A673 (cell line): ENCODE measurements at places on chromosomes 3 and 15. TPM values are rescaled to one million over a fixed set of nuclear protein-coding genes. Genes with fewer than 3 reads are reported as not detected.

DNA sequence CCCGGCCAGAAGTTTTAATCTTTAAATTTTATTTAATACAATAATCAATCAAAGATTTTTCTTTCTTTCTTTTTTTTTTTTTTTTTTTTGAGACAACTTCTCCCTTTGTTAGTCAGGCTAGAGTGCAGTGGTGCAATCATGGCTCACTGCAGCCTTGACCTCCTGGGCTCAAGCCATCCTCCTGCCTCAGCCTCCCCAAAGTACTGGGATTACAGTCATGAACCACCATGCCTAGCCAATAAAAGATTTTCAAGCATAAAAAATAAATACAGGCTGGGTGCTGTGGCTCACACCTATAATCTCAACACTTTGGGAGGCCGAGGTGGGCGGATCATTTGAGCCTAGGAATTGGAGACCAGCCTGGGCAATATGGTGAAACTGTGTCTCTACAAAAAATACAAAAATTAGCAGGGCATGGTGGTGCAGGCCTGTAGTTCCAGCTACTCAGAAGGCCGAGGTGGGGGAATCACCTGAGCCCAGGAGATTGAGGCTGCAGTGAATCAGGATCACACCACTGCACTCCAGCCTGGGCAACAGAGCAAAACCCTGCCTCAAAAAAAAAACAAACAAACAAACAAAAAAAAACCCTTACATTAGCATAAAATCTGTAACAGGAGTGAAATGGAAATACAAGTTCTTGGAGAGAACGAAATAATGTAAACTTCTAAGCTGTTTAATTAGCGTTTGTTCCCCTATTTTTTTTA lies 29.1 kb upstream of the SRP14 start:
- no peak for DNase-seq

GRCh38 chr15:70038730-70039392 lies 58.9 kb downstream of the TLE3 start:
- no peak for DNase-seq

USP3 gene
- total RNA-seq: 65.3 and 76.7 TPM in 2 replicates

EXD1 gene
- total RNA-seq: not detected in 2 replicates

GRCh38 chr15:85673326-85673725 lies 121.4 kb downstream of the KLHL25 start:
- no peak for DNase-seq

CD276 gene
- total RNA-seq: 71.4 and 74.6 TPM in 2 replicates

- DNase-seq: no peak
Measured at GRCh38 chr3:185928496-185928895, 9.3 kb downstream of the TRA2B start.

LRTM1 gene
- total RNA-seq: not detected in 2 replicates

DNA sequence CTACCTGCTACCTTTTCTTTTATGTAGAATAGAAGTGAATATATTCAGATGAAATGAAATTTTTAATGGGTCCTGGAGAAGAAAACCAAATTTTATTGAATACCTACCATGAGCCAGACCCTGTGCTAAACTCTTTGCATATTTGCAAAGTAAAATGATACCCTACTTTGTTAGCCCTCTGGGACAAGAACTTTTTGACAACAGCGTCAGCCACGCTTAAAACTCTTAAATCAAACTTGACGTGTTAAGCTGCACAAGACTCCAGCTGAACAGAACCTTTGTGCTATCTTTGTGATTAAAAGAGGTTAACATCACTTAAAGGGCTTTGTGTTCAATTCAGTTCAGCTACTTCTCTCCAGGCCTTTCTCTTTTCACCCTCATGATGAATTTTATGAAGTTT lies 316.5 kb downstream of the MEX3B start:
- DNase-seq: no peak

- DNase-seq: no peak
Measured at GRCh38 chr3:40208251-40208650, 101.3 kb upstream of the EIF1B start.

GRCh38 chr3:141608438-141608837 lies 121.6 kb downstream of the RASA2 start:
- DNase-seq: no peak

ADGRG7 gene
- 2.4 and 2.7 TPM in 2 replicates for total RNA-seq

DNA sequence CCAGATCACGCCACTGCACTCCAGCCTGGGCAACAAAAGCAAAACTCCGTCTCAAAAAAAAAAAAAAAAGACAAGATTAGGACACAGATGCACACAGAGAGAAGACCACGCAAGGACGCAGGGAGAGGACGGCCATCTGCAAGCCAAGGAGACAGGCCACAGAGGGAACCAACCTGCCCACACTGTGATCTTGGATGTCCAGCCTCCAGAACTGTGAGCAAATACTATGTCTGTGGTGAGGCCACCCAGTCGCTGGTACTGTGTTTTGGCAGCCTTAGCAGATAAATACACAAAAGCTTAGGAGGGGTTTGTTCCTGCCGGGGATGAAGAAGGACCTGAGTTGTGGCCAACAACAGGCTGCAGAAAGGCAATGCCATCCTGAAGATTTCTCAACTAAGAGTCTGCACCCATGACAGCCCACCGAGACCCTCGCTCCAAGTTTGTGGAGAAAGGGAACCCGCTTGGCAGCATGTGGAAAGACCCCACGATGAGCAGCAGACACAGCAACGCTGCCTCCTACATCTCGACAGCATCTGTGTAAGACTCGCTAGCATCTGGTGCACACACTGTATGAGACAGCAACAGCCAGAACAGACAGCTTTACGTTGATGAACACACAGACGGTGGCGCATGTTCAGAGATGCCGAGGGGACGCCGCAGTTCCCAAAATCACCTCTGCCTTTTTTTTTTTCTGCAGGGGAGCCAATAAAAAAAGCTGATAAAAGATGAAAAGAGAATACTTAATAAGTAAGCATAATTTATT lies 13.7 kb downstream of the CYFIP1 start:
- DNase-seq: no peak

ARNT2 gene
- 1.4 and 2.1 TPM in 2 replicates for total RNA-seq

DNA sequence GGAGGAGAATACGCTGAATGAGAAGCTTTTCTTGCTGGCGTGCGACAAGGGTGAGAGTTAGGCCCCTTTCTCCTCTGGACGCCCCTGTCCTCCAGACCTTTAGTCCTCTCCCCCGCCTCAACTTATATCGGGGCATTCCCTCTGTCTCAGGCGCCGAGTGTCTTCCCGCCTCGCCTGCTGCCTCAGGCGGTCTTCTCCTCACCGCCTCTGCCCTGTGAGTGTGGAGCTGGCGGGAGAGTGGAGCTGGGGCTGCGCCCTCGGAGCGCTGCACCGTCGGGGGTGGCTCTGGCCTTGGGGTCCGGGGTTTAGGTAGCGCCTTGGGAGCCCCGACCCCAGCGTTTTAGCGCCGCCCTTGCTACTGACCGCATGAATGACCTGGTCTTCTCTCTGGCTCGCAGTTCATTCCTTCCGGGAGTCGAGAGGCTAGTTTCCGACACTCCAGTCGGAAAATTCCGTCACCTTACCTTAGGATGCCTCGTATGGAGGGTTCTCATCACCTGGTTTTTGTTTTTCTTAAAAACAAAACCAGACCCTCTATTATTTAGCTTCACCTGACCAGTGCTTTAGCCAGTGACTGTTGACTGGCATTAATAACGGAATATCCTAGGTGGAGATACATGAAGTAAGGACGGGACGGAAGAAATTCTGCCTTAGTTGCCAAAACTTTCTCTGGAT lies 985 bp downstream of the TRPC1 start:
- peak; percentile 21 for DNase-seq

DNA sequence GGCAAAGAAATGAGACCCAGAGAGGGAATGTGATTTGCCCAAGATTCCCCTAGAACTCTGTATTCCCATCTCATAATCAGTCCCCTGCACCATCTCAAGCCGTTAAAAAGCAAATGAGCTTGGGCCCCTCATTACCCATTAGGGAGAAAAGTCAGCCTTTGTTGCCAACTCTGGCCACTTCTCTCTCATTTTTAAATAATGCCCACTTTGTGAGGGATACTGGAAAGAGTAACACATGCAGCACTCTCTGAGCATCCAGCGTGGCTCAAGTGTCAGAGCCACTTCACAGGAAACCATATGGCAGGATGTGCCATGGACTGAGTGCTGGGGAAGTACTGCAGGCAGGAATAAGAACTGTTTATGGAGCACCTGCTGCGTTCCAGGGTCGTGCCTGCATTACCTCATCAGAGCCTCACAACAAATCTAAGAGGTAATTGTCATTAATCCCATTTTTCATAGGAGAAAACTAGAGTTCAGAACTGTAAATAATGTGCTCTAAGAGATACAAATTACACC lies 49.8 kb upstream of the SLC6A1 start:
- DNase-seq: no peak

PAQR9 gene
- total RNA-seq: 0.19 and 0.28 TPM in 2 replicates

GRCh38 chr15:63050731-63051155 lies 8.2 kb downstream of the TPM1 start:
- DNase-seq: no peak

- DNase-seq: no peak
Measured at GRCh38 chr15:87874896-87875711, 381.4 kb downstream of the NTRK3 start.

DNA sequence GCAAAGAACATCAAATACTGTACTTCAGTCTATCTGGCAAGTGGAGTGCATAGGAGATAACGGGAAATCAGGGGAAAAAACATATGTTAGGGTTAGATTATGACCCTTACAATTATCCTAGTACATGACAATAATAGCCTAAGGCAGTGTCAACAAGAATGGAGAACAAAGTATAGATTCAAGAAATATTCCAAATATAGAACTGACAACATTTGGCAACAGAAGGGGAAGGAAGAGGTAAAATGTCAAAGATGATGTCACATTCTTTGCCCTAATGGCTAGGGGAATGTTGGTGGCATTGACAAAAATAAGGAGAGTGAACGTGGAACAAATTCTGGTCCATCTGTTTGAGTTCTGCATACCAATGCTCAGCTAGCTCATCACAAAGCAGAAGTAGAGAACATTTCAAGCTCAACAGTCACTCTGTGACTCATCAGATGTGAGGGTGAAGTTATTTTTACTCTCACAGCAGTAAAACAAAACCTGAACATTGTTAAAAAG lies 15.5 kb upstream of the ATP8B4 start:
- DNase-seq: no peak

NANOGP8 gene
- total RNA-seq: not detected in 2 replicates

DNA sequence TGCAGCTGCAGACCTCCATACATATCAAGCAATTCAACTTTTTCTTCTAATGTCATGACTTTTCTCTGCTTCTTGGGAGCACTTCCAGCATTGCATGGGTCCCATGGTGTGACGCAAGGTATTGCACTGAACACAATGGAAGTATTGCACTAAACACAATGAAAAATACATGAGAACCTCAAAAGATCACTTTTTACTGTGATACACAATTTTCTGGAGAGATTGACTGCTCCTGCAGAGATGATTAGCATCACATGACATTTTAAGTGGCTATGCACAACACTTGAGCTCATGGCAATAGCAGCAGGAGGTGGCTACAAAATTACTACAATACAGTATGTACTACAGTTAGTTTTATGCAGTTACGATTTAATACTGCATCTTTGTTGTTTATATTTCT lies 113.5 kb upstream of the BHLHE40 start:
- peak; percentile 38 for DNase-seq

DNA sequence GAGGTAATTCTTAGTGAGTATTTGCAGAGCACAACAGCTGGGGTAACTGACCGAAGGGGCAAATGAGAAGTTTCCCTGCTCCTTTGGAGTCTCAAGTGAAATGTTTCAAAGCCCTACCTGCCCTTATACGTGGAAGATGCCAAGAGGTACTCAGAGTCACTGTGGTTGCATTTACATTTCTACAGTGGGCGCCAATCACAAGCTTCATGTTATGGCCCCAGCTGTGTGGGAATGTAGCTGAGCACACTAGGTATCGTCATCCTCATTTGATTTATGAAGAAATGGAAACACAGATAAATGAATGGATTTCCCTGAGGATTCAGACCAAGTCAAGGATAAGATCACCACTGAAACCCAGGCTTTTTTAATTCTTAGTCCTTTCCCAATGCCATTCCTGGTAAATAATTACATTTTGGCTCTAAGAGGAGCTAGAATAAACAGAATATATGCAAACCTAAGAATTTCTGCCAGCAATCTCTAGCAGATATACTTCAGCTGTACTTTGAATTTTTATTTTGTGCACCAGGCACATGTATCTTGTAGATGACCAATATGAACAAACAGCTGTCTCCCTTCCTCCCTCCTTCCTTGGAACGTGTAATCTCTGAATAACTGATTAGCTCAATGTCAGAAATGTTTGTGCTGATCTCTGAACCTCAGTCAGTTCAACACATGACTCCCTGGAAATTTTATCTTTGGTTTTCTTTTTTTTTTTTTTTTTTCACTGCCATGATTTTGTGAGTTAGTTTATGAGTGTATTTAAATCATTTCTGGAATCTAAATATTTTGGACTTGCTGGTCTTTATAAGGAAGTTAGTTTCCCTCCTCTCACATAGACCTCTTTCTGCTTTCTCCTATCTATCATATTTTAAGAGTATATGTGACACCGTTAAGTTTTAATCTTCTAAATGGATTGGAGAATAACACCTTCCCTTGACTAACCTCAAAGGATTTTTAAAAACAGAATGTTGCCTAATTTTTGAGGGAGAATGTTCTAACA lies 69.2 kb downstream of the MAP2K5 start:
- no peak for DNase-seq

WNT7A gene
- not detected in 2 replicates for total RNA-seq

DNA sequence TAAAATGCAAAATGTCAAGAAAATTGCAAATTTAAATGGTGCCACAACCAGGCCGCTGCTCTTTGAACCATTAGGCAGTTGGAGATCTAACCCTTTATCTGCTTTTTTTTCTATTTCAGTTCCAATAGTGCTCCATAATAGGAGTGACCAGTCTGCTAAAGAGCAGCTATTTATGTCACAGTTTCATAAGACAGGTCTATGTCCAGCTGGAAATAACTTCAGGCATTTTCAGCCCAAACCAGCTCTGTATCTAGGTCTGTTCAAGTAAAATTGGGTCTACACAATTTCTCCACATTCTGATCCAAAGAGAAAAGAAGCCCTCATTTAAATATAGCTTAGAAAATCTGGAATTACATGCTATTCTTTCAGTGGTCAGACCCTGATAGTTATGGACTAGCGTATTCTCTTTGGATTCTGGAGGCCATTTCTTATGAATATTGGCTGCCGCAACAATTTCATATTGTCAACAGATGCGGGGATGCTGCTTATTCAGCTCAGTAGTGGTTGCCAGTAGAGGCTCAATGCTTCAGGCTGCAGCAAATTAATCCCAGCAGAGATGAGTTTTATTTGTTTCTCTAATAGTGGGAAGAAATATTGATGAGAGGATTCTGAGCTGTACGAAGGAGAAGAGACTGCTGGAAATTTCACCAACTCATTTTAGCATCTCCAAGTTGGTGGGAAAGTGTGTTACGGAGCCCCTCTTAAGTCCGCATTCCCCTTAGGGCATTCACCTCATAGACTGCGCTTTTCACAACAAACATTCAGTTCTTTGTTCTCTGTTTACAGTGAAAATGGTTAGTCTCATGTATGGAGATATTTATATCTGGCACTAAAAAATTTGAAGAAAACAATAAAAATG lies 887.0 kb downstream of the ROBO1 start:
- no peak for DNase-seq

ZNF502 gene
- total RNA-seq: 1.6 and 2.2 TPM in 2 replicates
